Activated naive CD4-positive, alpha-beta T cell treated with Interleukin-2 at 50 U/mL for 16 hours (primary cell): ENCODE measurements at places on chromosomes 13 and 19.
A peak's percentile ranks its signal among the peaks of the same experiment; 100 is the strongest.

DNA sequence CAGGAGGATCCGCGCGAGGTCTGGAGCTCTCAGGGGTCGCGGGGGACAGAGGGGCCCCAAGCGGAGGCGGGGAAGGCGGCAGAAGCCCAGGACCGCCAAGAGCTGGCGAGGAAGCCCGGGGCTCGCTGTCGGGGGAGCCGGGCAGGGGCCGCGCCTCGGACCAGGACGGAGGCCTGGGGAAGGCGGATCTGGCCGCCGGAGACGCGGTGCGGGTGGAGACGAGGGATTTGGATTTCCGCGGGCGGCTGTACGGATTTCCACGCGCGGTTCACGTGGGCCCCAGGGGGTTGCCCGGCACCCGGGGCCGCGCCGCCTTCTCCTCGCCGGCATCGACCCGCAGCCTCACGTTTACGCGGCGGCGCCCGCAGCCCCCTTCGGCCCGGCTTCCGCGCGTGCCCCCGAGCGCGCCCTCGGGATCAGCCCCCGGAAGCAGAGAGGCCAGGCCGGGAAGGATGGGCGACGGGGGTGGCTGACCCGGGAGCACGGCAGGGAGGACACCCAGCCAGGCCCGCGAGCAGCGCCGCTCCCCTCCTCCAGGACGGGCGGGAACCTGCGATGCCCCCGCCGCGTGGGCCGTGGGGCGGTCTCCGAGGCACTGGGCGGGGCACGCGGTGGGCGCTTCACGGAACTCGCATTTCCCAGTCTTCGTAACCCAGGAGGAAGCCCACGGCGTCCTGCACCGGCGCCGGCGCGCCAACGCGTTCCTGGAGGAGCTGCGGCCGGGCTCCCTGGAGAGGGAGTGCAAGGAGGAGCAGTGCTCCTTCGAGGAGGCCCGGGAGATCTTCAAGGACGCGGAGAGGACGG is 4.7 kb downstream of the F7 start:
- peak; percentile 41 for DNase-seq

- DNase-seq = no peak
These were observed 108.1 kb downstream of the CACNA1A start for GRCh38 chr19:13398182-13398581.

DNA sequence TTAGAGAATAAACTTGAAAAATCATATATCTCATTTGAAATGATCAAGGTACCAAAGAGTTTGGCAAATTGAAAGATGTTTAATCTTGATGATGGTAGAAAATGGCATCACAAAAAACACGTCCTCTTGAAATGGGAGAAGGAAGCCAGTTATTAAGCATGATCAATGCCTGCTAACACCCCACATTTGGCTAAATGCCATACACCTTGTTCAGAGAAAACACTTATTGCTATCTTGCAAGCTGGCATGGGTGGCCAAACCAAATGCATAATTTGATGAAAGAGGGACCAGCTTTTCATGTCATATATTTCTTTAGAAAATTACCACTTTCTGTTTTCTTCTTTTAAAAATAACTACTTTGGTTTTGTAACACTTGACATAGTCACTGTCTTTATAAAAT is 141.3 kb downstream of the ZAR1L start:
- DNase-seq = no peak

- DNase-seq = no peak
These were observed 604.4 kb upstream of the SPRY2 start for GRCh38 chr13:80945328-80945727.

- peak; percentile 61 for DNase-seq
These were observed 9.8 kb upstream of the USPL1 start for GRCh38 chr13:30607908-30608307.

DNA sequence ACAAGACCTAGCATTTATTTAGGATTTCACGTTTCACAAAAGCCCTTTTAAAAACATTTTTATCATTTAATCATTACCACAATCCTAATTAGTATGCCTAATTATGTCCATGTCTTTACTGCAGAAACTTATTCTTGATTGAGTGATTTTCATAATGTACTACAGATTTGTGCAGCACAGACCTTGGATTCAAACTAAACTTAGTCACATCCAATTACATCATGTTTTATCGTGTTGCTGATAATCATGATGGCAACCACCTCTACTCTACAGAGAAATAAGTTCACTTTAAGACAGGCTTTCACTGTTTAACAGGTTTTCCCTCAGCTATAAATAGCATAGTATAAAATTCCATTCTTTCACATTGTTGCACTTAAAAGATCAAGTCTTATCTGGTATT is 240.9 kb upstream of the RFC3 start:
- no peak for DNase-seq

DNA sequence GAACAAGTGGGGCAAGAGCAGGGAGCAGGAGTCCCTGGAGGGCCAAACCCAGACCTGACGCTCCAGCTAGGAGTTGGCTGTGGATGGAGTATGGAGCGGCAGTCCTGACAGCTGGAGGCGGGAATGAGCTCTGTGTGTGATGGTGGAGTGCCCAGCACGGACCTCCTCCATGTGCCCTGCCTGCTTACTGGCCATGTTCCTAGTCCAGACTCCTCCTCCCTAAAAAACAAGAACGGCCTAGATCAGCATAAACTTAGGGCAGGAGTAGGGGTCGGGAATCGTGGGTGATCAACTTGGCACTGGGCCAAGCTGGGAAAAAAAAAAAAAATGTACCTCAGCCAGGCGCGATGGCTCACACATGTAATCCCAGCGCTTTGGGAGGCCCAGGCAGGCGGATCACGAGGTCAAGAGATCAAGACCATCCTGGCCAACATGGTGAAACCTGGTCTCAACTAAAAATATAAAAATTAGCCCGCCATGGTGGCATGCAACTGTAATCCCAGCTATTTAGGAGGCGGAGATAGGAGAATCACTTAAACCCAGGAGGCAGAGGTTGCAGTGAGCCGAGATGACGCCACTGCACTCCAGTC is 29.5 kb downstream of the LTBP4 start:
- DNase-seq = no peak

DNA sequence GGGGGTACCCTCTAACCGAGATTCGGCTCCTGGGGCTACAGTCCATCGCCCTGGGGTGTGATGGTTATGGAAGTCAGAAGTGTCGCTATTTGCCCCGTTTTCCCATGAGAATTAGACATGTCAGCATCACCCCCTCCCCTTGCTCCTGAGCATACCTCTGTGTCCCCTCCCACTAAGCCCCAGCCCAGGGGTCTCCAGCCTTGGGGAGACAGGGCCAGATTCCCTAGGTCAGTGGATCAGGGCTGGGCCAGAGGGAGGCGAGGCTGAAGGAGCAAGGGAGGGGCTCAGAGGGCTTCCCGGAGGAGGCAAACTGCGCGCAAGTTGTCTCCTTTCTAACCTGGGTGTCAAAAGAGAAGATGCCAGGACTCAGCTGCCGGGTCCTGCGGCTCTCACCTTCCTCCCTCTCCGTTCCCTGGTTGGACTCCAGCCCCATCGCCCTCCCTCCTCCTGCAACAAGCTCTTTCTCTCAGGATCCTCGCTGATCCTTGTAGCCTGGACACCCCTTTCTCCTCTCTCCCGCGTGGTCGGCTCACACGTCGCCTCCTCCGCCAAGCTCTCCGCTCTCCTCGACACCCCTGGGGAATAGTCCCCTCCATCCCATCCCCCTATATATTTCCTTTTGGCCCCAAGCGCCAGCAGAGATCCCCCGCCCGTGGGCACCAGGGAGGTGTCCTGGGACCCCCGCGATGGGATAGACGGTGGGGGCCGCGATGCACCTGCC is 459 bp upstream of the TMEM59L start:
- DNase-seq = no peak

DNA sequence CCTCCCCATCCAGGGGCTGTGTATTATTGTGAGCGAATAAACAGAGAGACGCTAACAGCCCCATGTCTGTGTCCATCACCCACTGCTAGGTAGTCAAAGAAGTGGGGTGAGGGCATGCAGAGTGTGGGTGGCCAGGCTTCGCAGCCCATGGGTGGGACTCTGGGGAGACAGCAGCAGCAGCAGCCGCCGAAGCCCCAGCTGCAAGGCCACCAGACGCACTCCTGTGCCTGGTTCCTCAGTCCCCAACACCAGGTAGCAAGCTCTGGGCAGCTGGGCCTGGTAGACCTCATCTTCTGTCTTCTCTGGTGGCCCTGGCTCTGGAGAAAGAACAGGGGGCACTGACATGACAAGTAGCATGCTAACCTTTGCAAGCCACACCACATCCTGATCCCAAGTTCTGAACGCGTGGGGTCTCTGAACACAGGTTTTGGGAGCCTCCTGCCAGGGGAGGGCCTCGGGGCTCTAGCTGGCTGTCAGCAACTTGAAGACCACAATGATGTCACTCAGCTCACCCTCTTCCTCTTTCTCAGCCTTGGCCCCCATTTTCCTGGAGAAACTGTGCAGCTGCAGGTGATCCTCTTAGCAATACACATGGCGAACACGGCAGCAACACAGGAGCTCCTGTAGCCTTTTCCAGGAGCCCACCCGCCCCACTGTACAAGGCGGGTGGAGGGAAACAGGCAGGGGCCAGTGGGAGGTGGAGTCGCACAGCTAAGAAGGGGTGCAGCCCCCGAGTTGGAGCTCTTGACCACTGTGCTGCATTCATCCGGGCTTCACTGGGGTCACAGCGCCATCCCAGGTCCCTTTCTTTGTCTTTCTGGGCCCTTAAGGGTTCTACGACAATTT is 5.8 kb downstream of the FUZ start:
- DNase-seq = no peak

GRCh38 chr13:30846311-30846710 is 59.8 kb upstream of the MEDAG start:
- DNase-seq = no peak

GRCh38 chr19:55643887-55644176 is 383 bp downstream of the ZNF581 start:
- no peak for DNase-seq

- DNase-seq = peak; percentile 53
These were observed 665 bp downstream of the ZNF497 start for GRCh38 chr19:58361900-58362271.
